Activated B cell treated with CpG ODN at 0.5 μM for 24 hours (primary cell): ENCODE measurements at places on chromosomes 2 and 18.

- no peak for DNase-seq
Observed at GRCh38 chr2:171210864-171211431, 50.3 kb upstream of the TLK1 start.

GRCh38 chr2:232361646-232362045 is 16.9 kb upstream of the ALPP start:
- no peak for DNase-seq

DNA sequence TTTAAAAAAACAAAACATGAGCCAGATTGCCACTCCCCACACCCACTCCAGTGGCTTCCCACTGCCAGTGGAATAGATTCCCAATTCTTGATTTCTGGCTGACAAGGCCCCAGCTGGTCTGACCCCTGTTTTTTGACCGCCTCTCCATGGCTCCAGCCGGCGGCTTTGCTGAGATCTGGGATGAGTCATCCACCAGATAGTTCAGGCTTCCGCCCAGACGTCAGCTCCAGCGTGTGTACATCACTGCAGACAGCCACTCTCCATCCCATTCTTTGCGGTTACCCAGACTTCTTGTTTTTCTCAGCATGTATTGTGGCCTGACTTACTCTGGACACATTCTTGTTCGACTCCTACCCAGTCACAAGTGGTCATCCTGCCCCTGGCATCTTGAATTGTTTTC is 227.9 kb downstream of the GBX2 start:
- DNase-seq: no peak

DNA sequence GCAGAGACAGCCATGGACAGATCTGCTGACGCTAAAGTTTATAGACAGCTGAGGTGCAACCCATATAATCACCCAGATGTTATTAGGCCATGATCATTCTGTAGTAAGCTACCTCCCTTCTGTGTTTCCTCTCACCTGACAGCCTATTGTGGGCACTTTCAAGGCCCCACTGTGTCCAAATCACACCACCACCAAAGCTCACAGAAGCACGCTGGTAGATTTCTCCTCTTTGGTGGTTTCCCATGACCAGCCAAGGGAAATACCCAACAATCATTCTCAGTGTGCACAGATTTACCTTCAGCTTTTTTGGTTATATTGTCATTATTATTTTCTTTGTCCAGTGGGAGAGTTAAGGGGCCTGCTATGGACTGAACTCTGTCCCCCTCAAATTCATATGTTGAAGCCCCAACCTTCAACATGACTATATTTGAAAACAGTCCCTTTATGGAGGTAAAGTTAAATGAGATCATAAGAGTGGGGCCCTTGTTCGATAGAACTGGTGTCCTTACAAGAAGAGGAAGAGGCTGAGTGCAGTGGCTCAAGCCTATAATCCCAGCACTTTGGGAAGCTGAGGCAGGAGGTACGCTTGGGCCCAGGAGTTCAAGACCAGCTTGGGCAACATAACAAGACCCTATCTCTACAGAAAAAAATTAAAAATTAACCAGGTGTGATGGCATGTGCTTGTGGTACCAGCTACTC is 74.0 kb upstream of the MSH6 start:
- no peak for DNase-seq

GRCh38 chr18:79553154-79553553 is 126.4 kb upstream of the CTDP1 start:
- no peak for DNase-seq

- DNase-seq: no peak
Observed at GRCh38 chr2:72204786-72205503, 57.3 kb upstream of the CYP26B1 start.

DNA sequence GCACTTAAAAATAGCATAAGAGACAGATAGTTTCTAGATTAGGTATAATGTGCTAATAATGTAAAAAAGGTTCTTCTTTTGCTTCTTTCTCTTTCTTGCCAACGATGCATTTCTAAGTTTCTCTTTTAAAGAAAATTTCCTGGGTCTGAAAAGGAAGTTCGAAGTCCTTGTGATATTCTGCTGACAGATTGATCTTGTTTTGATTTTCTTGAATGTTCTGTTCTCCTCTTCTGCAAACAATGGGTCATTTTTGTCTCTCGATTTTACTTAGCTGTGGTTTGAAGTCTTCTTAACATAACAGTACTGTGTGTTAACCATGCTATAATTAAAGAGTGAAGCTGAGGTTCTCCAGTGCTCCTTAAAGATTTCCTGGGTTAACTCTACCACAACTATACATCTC is 61.1 kb upstream of the ACYP2 start:
- no peak for DNase-seq

DNA sequence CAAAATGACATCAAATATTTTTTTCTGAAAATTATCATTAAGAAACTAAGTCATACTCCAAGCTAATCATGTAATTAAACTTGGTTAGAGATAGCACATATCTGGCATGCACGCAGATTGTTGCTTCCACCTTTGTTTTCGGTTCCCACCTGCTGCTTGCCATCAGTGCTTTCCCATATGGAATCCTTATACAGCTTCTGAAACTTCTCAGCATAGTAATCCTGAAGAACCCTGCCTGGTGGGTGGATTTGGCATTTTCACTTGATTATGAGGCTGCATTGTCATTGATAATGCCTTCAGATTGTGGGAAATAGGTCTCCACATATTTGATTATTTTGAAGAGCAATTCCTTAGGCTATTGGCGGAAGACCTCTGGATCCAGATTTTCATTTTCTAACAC is 47.5 kb downstream of the ZC3H6 start:
- no peak for DNase-seq

- no peak for DNase-seq
Observed at GRCh38 chr2:224994242-224994823, 47.9 kb downstream of the DOCK10 start.

GRCh38 chr2:77232909-77233425 is 289.2 kb downstream of the LRRTM4 start:
- DNase-seq: no peak

GRCh38 chr2:167140767-167141166 is 252.5 kb downstream of the XIRP2 start:
- DNase-seq: no peak

DNA sequence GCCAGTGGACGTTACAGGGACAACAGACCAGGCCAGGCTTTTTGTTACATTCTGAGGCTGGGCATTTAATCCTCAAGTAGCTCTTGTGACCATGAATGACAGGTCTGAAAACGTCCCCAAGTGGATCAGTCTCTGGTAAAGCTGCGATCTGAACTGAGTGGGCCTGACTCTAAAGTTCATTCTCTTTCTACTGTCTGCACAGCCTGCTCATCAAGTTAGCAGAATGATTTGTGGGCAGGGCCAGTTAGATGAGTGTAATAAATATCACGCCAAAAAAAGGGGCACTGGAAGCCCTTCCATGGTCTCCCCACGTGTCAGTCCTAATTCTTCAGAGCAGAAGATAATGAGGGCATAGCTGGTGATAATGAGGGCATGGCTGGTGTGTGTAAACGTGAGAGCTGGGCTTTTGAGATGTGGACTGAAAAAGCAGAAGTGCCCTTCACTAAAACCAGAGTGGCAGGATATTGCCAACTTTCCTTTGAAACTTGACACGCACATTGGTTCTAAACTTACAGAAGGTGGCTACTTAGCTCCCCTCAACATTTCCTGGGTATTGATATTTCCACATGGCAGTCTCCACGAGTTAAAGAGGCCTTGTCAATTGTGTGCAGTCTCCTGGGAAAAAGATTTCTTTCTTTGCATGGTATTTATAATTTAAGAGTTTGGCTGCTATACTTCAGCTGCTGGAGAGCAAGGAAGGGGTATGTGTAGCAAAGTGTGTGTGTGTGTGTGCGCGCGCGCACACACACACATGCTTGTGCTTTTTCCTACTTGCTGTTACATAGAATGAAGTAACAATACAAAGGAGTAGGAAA is 72.7 kb upstream of the LYPD6B start:
- no peak for DNase-seq

- DNase-seq: no peak
Observed at GRCh38 chr18:7927119-7927518, 360.0 kb downstream of the PTPRM start.

DNA sequence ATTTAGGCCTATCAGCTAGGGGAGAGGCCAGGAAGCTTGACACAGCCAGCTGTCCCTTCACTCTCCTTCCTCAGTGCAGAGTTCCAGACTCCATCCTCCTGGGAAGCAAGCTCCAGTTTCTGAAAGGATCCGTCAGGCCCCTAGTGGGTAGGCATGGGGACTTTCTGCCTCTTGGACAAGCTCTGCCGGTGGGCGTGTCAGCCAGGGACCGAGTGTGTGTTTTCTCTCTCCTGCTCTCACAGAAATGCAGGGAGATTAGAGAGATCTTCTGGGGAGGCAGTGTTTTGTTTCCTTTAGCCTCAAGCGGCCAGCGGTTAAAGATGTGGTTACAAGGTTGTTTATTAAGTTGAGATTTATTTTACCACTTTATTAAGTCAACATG is 29.9 kb upstream of the OTOS start:
- no peak for DNase-seq

DNA sequence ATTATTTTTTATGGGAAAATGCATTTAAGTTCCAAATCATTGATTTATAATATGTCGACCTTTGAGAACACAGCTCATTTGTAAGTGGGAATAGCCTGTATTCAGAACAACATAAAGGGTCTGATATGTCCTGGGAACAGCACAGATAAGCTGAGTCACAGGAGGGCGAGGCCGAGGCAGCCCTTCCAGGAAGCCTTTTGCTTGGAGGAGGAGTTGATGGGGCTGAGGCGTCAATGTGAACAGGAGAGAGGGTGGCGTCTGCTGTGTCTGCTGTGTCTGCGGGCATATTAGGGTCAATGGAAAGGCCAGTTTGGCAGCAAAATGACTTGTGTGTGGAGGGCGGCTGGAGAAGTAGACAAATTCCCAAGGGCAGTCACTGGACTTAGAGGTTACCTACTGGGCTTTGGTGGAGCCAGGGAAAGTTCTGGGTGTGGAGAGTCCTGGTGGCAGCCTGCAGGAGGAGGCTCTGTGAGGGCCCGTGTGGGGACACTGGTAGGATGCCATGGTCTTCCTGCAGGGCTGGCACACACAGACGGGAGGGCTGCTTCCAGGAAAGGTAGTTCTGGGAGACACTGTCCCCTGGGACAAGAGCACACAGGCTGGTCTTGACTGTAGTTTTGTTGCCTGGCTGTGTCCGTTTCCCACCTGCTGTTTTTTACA is 128.1 kb downstream of the GLI2 start:
- no peak for DNase-seq

DNA sequence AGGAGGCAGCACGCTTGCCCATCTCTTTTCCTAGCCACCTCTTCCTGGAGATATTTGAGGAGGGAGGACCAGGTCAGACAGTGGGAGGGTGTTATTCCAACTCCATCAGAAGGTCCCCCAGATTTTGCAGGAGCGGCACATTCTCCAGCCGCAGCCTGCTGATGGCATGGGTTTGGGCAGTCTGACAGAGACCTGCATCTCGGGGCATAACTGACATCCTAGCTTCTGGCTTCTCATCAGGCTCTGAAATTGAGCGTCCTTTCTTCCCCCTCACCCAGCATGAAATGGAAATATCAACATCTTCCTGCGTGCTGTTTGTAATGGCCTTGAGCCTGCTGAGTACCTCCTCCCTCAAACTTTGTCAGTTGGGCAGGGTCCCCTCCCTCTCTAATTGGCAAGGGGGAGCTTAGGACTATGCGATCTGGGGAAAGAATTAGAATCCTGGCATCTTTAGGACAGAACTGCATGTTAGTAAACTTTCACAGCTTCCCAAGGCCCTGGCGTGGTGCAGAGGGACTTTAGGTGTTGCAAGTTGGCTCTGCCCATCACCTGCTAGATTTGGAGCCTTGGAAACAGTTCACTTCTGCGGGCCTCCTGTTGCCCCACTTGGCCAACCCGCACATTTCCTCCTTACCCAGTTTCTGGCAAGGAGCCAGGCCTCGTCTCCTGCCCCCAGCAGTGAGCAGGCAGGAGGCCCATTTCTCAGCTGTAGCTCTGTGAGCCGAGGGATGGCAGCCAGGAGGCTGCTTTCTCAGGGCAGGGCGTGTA is 2.2 kb downstream of the ITM2C start:
- DNase-seq: peak; percentile 45

DNA sequence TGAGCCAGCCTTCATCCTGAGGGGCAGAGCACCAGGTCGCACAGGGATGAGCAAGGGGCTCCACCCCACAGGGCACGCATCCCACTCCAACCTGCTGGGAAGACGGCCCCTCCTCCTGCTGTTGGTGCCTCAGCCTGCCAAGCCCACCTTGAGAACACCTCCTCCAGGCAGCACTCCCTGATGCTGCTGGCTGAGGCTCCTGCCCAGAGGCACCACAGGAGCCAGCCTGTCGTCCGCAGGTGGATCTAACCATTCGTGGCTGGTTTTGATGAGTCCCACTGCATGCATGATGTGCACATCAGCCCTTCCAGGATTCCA is 58.4 kb downstream of the BIN1 start:
- DNase-seq: peak; percentile 10

- DNase-seq: no peak
Observed at GRCh38 chr2:85277416-85278158, 50.2 kb downstream of the TGOLN2 start.

DNA sequence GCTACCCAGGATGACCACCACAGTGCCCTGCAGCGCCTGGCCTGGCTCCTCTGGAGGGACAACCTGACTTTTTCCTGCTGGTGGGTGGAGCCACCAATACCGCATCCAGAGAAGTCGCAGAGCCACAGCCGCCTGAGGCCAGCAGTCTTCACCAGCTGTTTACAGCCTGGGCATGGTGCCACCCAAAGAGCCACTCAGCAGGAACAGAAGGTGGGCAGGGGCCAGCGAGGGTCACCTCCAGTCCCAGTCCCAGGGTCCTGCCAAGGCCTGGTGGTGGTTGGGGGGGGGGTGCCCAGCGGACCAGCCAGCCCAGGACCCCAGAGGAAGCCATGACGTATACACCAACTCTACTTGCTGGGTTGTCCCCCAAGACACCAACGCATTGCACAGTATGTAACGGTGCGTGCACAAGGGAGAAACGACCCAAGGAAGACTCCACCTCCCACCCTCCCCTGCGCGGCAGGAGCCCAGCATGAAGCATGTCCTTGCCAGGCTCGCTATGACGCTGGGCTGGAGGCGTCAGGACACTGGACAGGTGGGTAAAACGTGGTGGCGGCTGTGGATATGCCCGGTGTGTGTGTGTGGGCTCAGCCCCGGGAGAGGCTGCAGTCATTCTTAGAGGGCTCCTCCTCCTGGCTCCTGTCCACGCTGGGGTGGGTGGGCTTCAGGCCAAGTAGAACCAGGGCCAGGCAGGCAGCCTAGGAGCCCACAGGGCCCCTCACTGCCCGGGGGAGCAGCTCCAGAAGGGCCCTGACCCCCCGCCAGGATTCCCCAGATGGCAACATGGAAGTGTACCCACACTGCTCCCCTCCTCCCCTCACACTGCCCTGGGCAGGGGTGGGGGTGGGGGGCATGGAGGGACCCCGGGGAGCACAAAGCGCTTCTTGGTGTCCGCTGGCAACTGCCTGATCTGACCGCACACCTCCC is 49.3 kb downstream of the HS6ST1 start:
- no peak for DNase-seq

GRCh38 chr18:75363446-75364225 is 63.9 kb downstream of the SMIM21 start:
- no peak for DNase-seq

GRCh38 chr2:113080134-113080533 is 12.4 kb downstream of the IL1F10 start:
- peak; percentile 31 for DNase-seq
